ENCODE measurements at places on chromosomes 11 and 22.

DNA sequence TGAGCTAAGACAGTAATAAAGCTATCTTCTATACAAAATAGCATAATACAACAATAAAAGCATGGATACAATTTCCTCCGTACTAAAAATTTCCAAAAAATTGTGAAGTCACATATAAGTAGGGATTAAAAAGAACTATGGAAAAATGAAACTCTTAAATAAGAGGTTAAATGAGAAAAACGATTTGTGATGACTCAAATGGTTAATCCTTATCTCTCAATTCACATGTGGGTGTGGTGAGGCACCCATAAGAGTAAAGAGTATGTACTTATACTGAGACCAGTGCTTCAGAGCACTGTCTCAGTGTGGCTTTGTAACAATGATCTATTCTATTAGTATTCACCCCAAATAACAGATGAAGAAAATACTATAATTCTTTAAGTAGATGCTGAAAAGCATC lies 25.0 kb upstream of the CCDC34 start:
- no peak for DNase-seq

GRCh38 chr11:4146070-4146771 lies 51.6 kb downstream of the RRM1 start:
- DNase-seq = no peak

- no peak for DNase-seq
Observed at GRCh38 chr11:32895471-32895870, 2.9 kb downstream of the QSER1 start.

GRCh38 chr11:65185869-65186341 lies 4.2 kb downstream of the CAPN1 start:
- no peak for DNase-seq

- no peak for DNase-seq
Observed at GRCh38 chr11:124551189-124551588, 7.7 kb upstream of the OR8B12 start.

GRCh38 chr22:44542561-44543222 lies 44.7 kb upstream of the RTL6 start:
- no peak for DNase-seq

- no peak for DNase-seq
Observed at GRCh38 chr11:73085189-73085875, 56.8 kb downstream of the FCHSD2 start.

GRCh38 chr11:94741022-94741679 lies 27.0 kb upstream of the AMOTL1 start:
- no peak for DNase-seq

DNA sequence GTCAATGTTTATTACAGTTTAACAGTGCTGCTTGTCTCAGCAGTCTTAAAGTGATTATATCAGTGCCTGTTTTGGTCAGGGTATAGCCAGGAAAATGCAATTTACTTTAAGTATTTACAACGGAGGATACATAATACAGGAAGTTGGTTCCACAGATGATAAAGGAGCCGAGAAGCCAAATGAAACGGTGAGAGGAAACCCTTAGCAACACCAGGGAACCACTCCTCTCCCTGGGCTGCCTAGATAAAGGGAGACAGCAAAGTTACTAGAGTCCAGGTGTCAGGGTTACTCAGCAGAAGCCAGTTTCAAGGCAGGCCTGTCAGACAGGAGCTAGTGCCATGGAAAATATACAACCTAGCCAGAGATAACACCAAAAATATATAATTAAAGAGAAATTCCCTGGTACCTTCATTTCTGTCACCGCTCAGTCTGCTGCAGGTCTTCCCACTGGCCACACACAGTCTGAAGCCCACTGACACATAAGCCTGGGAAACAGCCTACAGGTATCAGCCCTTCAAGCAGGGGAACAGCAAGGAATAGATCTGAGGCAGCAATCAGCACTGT lies 55.5 kb downstream of the FAM76B start:
- DNase-seq = no peak

- no peak for DNase-seq
Observed at GRCh38 chr11:99349151-99349673, 328.5 kb downstream of the CNTN5 start.

DNA sequence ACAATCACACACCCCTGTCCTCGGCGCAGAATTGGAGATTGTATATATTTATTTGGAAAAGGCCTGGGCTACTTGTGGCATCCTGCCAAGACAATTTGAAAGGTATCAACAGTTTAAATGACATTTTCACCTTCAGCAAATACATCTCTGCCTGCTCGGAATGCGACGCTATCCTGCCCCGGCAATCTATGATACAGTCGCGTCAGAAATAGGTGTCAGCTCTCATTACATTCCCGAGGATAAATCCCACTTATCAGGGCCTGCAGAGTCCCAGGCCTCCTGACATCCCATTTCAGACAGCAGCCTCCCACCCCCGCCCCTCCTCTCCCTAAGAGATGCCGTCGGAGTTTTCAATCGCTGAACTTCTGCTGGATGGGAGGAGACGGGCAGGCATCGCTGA lies 114.7 kb downstream of the BRD1 start:
- no peak for DNase-seq

- no peak for DNase-seq
Observed at GRCh38 chr22:22770280-22770871, 117.2 kb upstream of the IGLL5 start.

- DNase-seq = no peak
Observed at GRCh38 chr11:41379084-41379483, 80.4 kb downstream of the LRRC4C start.

GRCh38 chr11:92698742-92699141 lies 270.7 kb upstream of the MTNR1B start:
- DNase-seq = no peak

GRCh38 chr22:37636186-37636948 lies 3.1 kb upstream of the SH3BP1 start:
- no peak for DNase-seq

DNA sequence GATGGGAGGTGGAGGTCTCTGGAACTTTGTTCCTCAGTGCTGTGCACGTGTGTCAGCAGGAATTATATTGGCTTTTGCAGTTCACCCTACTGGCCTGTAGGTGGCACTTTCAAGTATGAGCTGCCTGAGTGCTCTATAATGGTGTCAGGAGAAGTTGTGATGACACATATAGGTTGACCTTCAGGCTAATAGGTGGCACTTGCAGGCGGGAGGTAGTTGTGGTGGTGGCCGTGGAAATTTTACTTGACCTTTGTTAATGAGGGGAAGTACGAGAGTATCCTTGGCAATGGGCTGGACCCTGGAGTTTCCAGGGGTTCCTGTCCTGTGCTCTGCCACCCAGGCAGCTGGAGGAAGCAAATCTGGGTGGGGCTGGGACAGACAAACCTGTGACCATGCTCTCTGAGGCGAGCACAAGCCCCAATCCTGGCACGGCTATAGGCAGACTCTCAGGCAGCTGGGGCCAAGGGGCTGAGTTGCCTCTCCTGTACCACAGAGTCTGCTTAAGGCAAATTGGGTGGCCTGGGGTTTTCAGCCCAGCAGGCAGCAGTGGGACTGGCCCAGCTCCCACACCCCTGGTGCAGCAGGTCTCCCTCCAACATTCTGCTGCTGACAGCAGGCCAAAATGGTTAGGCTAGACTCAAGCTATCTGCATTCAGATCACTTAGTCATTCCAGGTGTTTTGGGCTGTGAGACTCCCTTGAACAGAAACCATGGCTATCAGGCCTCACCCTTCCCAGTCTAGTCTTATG lies 147.5 kb upstream of the CTSC start:
- no peak for DNase-seq

GRCh38 chr11:67045314-67045713 lies 11.3 kb upstream of the RHOD start:
- no peak for DNase-seq

DNA sequence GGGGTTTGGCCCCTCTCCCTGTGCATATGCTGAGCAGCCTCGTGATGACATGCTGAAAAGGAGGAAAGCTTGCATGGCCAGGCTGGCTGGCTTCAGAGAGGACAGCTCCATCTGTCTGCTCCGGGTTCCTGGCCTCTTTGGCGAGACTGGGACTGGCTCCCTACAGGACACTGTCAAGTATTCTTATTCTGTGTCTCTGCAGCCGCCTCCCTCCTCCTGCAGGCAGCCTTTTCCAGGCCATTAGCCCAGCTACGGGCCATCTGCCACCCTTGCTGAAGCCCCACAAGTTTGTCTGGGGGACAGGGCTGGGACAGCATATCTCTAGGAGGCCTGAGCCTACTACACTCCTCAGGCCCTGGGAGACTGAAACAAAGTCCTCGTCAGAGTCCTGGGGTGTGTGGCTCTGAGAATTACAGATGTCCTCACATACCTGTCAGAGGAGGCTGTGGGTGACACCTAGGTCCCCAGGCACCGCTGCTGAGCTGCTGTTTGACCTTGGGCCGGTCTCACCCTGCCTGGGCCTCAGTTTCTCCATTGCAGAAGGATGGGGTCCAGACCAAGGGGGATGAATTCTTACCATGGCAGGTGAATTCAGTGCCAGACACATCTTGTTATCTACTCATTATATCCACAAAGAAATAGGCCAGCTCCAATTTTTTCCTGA lies 11.0 kb downstream of the MRGPRG start:
- no peak for DNase-seq

DNA sequence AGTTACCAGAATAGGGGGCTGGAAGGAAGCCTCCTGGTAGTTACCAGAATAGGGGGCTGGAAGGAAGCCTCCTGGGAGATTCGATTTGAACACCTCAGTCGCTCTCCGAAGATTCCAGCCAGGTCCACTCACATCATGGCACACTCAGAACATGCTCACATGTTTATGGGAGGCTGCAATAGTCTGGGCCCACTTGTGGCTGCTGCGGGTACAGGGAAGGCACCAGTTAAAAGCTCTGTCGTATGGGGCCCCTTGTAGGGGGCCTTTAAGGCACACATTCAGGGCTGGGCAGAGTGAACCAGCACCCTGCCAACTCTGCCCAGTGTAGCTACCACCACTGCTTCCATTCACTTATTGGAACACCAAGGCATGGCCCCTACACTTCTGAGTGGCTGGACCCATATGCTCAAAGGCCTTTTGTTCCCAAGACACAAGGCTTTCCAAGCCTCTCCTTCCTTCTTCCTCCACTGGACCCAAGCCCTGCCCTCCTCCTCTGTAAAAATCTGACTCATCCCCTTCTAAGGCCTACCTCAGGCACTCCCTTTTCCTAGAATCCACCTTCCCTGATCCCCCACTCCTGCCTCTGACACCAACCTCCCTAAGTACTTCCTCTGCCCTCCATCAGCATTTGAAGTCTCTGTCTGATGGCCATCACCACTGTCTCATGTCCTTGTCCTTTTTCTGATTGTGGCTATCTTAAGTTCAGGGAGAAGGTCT lies 28.0 kb downstream of the USP35 start:
- DNase-seq = no peak

DNA sequence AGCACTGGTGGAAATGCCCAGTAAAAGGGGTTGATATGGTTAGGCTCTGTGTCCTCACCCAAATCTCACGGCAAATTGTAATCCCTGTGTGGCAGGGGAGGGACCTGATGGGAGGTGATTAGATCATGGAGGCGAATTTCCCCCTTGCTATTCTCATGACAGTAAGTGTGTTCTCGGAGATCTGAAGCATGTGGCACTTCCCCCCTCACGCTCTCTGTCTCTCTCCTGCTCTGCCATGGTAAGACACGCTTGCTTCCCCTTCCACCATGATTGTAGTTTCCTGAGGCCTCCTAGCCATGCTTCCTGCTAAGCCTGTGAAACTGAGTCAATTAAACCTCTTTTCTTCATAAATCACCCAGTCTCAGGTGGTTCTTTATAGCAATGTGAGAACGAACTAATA lies 37.4 kb downstream of the PACSIN2 start:
- no peak for DNase-seq

DNA sequence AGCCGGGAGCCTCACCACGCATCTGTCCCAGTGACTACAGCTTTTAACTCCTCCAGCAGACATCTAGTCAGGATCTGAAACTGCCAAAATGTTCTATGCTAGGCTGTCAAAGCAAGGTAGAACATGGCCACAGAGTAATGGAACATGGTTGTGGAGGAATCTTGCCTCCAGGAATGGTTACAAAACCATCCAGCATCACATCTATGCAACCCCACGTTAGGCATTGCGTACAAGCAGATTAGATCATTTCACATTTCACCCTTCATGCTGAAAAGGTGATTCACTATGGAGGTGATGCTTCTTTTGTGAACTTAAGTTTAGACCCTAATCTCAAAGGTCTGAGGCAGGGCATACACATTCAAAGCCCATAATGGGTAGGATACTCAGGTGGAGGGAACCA lies 103.0 kb downstream of the PARVA start:
- DNase-seq = no peak

DNA sequence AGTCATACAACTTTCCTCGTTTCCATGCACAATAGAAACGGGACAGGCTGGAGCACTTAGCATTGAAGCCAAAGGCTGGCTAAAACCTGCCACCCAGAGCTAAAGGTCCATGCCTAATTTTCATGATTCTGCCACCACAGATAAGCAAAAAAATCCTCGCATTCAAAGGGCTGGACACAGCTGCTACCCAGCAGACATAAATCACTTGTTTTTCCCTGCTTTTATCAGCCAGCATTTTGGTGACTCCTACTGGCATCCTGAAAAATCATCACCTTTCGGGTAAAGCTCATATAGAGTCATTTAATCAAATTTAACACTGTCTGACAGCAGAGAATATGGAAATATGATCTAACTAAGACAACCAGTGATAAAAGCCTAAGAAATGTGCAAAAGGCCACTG lies 37.9 kb downstream of the ALG9 start:
- DNase-seq = no peak

GRCh38 chr11:47659276-47659675 lies 16.9 kb upstream of the MTCH2 start:
- no peak for DNase-seq

GRCh38 chr11:18056561-18057181 lies 10.6 kb upstream of the TPH1 start:
- no peak for DNase-seq

GRCh38 chr11:63518548-63518947 lies 12.7 kb downstream of the LGALS12 start:
- no peak for DNase-seq

GRCh38 chr11:31366795-31367194 lies 2.7 kb downstream of the DCDC1 start:
- no peak for DNase-seq

- DNase-seq = no peak
Observed at GRCh38 chr22:43829904-43830851, 18.1 kb upstream of the EFCAB6 start.

DNA sequence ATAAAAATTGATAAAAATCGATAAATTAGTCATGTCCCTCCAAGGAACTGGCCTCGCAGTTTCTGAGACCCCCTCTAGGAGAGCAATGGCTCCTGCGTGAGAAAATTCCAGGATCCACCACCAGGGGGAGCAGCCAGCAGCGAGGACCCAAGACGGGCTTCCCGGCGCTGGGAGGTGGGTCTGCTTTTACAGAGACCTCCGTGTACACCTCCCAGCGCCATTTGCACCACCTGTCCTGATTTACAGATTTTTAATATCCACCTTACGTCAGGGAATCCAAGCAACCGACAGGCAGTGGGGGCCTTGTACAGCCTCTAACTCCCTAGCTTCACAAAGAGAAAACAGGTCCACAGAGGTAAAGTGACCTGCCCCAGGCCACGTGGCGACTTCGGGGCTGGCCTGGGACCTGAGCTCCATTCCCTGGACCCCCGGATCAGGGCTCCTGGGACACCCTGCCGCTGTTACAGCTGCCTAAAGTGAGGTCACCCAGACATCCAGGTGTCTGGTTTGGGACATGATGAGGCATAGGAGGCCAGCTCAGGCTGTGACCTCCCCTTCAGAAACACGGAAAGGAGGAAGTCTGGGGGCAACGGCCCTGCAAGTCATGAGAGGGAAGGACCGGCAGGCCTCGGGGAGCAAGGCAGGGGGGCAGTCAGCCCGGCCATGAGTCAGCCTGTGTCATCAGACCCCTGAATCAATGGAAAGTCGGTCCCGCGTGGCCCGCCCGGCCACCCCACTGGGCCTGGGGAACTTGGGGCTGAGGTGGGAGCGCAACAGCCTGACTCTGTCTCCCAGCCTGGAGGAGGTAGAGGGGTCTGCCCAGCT lies 3.5 kb downstream of the OSM start:
- peak; percentile 60 for DNase-seq
